ENCODE measurements at places on chromosomes 7 and 10.

- peak; percentile 62 for DNase-seq
Measured at GRCh38 chr7:70571961-70572360, 560.0 kb upstream of the GALNT17 start.

- no peak for DNase-seq
Measured at GRCh38 chr7:35513828-35514227, 181.1 kb downstream of the HERPUD2 start.

- DNase-seq: no peak
Measured at GRCh38 chr10:10020945-10021344, 996.7 kb upstream of the CELF2 start.

- DNase-seq: peak; percentile 53
Measured at GRCh38 chr10:76303682-76304316, 872.4 kb downstream of the LRMDA start.

DNA sequence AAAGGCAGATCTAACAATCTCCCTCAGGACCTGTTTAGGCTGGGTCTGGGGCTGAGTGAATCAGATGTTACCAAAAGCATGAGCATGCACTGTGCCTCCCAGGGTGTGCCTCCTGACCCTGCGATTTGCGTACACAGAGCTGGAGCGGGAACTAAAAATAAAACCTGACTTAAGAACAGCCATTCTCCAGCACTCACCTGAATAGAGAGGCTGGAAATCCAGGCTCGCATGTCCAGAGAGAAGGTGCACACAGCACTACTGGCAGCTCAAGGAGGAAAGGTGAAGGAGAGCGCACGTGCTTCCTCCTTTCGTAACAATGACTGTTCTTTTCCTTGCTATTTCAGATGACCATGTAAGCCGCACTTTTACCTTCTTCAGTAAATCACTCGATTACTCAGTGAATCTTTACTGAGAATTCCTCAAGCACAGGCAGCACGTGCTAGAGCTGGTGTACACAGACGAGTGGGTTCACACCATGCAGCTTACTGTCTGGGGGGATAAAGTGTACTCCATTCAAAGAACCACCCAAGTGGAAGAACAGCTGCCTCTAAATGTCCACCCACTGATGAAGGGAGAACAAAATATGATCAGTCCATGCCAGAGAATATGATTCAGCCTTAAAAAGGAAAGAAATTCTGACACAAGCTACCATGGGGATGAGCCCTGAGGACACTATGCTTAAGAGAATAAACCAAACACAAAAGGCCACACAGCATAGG, 45.6 kb downstream of the SFMBT2 start:
- DNase-seq: no peak

GRCh38 chr10:68231106-68231816, 652 bp downstream of the ATOH7 start:
- DNase-seq: peak; percentile 69

- no peak for DNase-seq
Measured at GRCh38 chr10:27537787-27538186, 33.7 kb downstream of the RAB18 start.

- no peak for DNase-seq
Measured at GRCh38 chr7:2143981-2144595, 88.7 kb downstream of the MAD1L1 start.

DNA sequence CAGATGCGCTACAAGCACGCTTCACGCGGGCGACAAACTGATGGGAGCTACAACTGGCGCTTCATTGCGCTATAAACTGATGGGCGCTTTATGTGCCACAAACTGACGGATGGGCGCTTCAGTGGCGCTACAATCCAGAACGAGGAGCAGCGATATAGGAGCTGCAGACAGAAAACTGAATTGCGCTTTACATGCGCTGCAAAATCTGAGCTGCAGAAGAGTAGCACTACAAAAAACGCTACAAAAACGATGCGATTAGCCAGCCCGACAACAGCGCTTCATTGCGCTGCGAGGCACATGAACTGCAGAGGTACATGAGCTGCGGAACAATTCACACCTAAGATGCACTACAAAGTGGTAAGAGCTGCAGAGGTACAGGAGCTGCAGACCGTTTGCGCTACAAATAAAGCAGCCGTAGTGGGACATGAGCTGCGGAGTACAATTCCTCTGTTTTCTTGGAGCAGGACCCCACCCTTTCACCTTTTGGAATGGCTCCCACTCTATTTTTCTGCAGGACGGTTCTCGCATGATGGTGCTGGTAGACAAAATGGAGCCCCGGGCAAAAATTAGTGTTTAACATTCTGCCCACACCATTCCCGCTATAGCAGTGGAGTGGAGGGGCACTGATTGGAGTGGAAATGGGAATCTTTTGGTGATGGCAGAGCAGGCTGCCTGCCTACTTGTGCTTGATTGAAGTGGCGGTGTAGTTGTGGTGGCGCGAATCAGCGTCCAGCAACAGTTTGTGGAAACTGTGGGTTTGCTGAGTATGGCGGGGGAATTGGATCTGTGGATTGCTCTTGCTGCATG, 1.2 kb upstream of the SGCE start:
- DNase-seq: no peak

Measured in right lobe of liver (tissue), 6 donors.